Activated CD8-positive, alpha-beta memory T cell treated with anti-CD3 and anti-CD28 coated beads, Interleukin-2, amount 10 ng/mL, durations not matched to agents 7 days and 5 days (primary cell): ENCODE measurements at places on chromosomes 13 and 19. TPM values are rescaled to one million over a fixed set of nuclear protein-coding genes. Genes with fewer than 3 reads are reported as not detected.

- no peak for DNase-seq
- no peaks in the 10 kb centered on the region for H3K4me1 ChIP-seq
- no peaks in the 10 kb centered on the region for H3K27me3 ChIP-seq
- H3K36me3 ChIP-seq, result peaks cover 1% of the 10 kb centered on the region
- no peak overlapping the region for H3K4me3 ChIP-seq
Observed at GRCh38 chr13:59823486-59823885, 340.2 kb downstream of the DIAPH3 start.

DNA sequence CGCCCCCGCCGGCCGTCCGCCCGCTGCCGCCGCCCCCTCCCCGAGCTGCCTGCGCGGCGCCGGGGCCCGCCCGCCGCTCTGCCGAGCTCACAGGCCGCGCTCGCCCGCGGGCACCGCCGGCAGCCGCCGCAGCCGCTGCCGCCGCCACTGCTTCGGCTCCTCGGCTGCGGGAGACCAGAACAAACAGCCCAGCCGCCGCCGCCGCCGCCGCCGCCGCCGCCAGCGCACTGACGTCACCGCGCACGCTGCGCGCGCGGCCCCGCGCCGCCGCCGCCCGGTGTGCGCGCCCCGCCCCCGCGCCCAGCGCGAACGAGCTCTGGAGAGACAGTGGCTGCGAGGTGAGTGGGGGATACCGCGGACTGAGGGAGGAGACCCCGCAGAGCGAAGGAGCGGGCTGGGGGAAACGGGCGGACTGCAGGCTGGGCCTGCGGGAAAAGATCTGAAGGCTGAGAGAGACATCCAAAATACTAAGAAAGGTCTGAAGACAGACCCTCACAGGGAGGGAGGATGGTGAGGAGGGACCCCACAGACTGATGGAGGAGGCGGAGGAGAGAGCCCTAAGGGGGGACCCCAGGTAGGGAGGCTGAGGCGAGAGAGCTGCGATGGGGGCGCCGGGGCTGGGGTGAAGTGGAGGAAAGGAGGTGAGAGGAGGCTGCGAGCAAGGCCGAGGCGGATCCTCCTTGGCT is at the start of gene BRD4:
BRD4 (minus strand) TSS at position 229 of the 686 bp plus-strand sequence. CDS start 59,440 bp downstream, outside the sequence.
- peaks cover 36% of the 10 kb centered on the region for H3K4me1 ChIP-seq
- H3K4me3 ChIP-seq, result peak within 1 kb of the TSS; percentile 94
- peak; percentile 78 for DNase-seq
- peaks cover 18% of the 10 kb centered on the region for H3K36me3 ChIP-seq
- H3K27me3 ChIP-seq, result no peaks in the 10 kb centered on the region
- H3K27ac ChIP-seq, result peak within 1 kb of the TSS; percentile 94

DNA sequence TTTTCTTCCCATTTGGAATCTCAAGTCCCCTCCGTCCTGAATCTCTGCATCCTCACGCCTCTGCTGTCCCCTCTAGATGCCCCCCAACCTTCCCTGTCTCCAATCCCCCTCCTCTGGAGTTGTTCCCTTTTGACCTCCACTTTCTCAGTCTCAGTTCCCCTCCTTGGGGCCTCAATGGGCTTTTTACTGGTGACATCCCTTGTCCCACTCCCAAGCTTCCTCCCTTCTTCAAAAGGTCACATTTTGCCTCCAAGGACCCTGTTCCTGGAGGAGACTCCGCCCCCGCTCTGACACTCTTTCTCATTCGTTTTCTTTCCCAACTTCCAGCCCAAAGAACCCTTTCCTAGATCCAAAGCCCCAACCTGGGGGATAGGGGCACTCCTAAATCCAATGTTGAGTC is 1.0 kb downstream of the AP2S1 start:
- peak overlapping the region; percentile 81 for H3K27ac ChIP-seq
- H3K27me3 ChIP-seq, result no peaks in the 10 kb centered on the region
- peak overlapping the region; percentile 90 for H3K4me3 ChIP-seq
- peaks cover 2% of the 10 kb centered on the region for H3K36me3 ChIP-seq
- peaks cover 18% of the 10 kb centered on the region for H3K4me1 ChIP-seq

Gene HIPK4
- not detected for total RNA-seq

DNA sequence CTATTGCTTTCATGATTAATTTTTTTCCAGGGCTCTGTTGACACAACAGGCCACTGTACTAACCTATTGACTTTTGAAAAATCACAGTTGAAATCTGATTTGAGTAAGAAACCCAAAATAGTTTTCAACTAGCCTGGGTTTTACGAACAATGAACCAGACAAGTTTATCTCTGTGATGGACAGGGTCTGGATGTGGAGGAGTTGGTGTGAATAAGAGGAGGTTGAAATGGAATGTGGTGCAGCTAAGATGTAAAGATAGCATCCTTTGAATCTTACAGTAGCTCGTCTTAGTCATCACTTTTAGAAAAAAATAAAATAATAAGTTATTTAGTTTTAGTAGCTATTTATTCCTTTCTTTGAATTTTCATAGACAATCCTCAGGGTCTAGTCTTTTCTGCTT is 8.3 kb upstream of the OXGR1 start:
- peaks cover 16% of the 10 kb centered on the region for H3K27me3 ChIP-seq
- H3K36me3 ChIP-seq, result no peaks in the 10 kb centered on the region
- no peak overlapping the region for H3K27ac ChIP-seq
- DNase-seq, result no peak
- no peaks in the 10 kb centered on the region for H3K4me1 ChIP-seq
- H3K4me3 ChIP-seq, result no peak overlapping the region

DNA sequence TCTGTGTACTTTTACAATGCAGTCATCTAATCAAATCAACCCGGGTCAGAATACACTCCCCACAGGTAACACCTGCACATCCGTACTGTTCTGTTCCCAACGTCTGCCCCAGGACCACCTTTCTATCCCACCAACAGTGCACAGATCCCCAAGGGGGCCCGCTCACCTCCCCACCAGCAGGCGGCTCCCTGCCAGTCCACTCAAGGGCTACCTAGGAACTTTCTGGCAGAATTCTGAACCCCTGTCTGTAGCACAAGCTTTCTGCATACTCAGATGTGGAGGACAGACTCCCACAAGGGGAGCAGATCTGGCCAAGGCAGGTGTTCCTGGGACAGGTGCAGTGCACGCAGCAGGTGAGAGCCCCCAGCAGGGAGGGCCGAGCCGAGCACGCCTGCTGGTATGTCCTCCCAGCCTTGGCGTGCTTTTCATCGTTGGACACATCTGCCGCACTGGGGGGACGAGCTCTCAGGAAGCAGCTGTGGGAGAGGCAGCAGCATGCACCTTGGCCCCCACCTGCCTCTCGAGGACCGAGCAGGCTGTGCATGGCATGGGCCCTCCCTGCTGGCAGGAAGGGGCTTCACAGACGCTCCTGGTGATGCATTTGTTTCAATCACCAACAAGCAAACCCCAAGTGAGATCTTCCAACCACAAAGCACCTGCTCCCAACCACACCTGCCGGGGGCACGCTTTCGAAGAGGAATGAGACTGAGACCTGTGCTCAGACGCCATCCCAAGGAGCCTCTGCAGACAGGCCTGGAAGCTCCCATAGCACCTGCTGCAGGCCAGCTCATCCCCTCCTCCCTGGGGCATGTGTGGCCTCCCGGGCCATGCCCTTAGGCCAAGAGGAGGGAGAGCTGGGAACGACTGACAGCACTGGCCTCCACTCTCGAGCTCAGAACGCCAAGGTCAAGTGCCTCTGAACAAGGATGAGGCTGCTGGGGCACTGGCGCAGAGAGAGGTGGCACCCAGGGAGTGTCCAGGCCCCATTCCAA is 35.9 kb downstream of the RAB20 start:
- H3K36me3 ChIP-seq, result peaks cover 1% of the 10 kb centered on the region
- H3K27ac ChIP-seq, result no peak overlapping the region
- no peak overlapping the region for H3K4me3 ChIP-seq
- DNase-seq, result peak; percentile 47
- H3K4me1 ChIP-seq, result peaks cover 32% of the 10 kb centered on the region
